Breast epithelium (tissue), 4 donors: ENCODE measurements at places on chromosomes 3 and 15. TPM values are rescaled to one million over a fixed set of nuclear protein-coding genes. Genes with fewer than 3 reads are reported as not detected.

GRCh38 chr3:138441742-138442141, 7.3 kb downstream of the ESYT3 start:
- DNase-seq: no peak

GRCh38 chr3:33456756-33457155, 16.6 kb upstream of the UBP1 start:
- DNase-seq: no peak

DNA sequence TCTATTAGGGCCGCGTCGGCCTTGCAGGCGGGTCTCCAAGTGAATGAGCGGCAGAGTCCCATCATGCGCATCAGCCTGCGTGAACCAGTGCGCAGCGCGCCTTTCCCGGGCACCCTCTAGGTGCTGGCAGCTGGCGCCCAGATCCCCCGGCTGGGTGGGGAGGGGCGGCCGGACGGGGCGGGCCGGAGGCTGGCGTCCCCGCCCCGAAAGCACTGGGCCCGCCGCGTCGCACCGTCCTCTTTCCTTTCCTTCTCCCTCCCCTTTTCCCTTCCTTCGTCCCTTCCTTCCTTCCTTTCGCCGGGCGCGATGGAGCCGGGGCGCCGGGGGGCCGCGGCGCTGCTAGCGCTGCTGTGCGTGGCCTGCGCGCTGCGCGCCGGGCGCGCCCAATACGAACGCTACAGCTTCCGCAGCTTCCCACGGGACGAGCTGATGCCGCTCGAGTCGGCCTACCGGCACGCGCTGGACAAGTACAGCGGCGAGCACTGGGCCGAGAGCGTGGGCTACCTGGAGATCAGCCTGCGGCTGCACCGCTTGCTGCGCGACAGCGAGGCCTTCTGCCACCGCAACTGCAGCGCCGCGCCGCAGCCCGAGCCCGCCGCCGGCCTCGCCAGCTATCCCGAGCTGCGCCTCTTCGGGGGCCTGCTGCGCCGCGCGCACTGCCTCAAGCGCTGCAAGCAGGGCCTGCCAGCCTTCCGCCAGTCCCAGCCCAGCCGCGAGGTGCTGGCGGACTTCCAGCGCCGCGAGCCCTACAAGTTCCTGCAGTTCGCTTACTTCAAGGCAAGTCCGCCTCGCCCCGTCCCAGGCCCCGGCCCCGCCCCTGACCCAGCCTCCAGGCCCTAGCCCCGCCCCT, at the start of gene CRTAP:
CRTAP (plus strand) TSS at position 243 of the 850 bp plus-strand sequence; CDS start at position 307, 64 bp downstream.
- peak; percentile 85 for DNase-seq

GRCh38 chr3:69092030-69092516, 7.3 kb downstream of the ARL6IP5 start:
- DNase-seq: no peak

DNA sequence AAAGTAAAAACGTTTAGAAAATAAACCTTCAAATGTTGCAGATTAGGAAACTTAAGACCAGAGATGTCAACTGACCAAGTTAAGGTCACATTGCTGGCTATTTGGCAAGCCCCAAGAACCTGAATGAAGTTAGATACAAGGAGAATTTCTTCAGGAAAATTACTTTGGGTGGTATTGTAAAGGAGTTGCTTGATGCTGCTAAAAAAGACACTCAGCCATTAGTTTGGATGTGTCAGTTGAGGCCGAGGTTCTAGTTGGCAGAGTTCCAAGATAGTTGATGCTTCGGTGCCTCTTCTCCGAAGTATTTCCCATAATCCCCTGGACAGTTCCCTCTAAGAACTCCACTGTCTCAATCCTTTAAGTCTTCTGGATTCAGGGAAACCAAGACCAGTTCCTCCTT, 24.3 kb downstream of the SIAH2 start:
- no peak for DNase-seq

DNA sequence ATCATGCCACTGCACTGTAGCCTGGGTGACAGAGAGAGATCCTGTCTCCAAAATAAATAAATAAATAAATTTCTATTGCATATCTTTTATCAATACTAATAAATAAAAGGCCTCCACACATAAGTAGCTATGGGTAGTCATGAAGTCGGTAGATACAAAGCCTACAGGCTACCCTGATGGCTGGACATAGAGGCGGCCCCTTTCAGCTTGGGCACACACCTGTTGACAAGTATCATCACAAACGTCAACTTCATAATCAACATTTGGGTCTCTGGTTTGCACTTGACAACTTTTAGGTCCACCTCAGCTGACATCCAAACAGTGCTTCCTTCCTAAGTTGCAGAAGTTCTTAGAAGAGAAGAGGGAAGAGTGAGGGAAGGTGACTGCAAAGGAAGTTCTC, 53.4 kb downstream of the ITGA11 start:
- DNase-seq: no peak

DNA sequence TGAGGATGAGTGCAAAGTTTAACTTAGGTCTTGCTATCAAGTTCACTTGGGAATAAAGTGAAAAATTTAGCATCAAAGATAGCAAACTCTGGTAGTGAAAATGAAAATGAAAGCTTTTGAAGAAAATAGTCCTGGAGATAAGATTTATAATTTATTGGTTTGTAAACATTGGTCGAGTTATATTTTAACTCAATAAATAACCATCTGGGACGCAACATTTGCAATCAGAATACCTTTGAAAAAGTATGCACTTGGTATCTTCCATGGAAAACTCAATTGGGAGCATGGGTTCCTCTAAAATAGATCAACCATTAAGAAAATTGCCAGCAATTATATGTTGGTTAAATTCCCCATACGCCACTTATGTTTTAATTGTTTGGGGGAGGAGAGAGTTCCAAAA, 209.5 kb downstream of the NAALADL2 start:
- no peak for DNase-seq

GRCh38 chr3:133991209-133991608, 38.5 kb downstream of the SLCO2A1 start:
- DNase-seq: no peak

DNA sequence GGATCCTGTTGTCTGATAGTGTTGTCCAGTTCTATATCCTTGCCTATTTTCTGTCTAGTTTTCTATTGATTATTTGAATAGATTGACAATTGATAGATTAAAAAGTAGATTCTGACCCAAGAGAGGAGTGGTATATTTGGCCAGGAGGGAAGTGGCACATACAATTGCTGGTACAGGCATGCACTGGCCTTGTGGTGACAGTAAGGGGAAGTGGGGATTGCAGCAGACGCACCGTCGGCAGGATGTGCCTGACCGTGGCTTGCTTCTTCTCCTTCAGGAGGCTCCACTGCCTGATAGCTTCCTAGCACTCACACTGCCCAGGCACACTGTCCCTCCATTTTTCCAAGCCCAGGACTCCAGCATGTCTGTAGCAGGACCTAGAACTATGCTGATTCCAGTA, 10.5 kb downstream of the GABRG3 start:
- no peak for DNase-seq

DNA sequence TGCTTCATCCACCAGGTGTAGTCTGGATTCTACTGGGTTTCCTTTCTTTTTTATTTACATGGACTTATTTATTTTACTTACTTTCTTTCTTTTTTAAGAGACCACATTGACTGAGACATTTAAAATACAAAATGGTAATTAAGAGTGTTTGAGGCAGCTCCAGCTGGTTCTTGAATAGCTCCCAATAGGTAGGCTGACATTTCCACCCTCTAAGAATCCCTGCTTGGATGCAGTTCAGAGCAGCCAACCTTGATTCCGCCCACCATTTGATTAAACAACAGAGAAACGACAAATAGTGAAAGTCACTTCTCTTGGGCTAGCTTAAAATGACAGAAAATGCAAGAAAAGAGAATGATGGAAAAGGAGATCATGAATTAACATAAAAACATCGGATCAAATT, 270.5 kb downstream of the TUSC7 start:
- no peak for DNase-seq

GRCh38 chr3:3366386-3366785, 186.9 kb upstream of the CRBN start:
- DNase-seq: no peak

GRCh38 chr3:129034642-129035041, 25.9 kb upstream of the GP9 start:
- no peak for DNase-seq

DNA sequence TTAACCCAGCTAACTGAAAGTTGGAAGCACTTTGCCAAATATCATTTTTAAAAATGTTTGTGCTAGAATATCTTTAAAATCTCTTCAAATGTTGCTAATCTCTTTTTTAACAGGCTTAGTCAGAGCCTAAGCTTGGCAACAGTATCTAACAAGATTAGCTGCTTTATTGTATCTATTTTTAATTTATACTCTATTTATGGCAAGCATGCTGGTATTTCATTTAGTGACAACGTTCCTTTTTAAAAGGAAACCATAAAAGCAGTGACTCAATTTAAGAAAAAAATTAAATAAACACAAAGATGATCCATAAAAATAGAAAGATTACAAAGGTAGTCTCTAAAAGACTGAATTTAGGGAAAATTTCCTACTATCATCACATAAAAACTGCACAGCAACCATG, 40.5 kb downstream of the SLC12A6 start:
- no peak for DNase-seq

DNA sequence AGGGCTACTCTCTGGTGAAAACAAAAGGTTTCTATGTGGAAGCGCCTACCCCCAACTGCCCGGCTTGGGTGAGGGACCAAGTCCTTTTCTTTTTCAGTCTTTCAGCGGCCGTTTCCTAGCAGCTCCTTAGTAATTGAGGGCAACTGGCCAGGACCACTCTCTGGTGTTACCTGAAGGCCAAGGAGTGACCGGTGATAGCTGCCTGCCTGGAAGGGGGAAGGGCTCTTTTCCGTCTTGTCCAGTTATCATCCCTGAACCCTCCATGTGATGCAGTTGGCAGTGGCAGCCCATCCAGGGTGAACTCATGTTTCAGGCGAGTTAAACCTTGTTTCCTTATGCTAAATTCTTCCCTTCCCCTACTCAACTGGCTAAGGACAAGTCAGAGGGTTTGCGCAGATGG, 33.3 kb downstream of the RHCG start:
- no peak for DNase-seq

GRCh38 chr3:31946484-31947081, 34.5 kb downstream of the OSBPL10 start:
- DNase-seq: no peak

- no peak for DNase-seq
These were observed 16.7 kb upstream of the LCMT2 start for GRCh38 chr15:43347114-43347513.

- DNase-seq: no peak
These were observed 384.3 kb upstream of the EPHA6 start for GRCh38 chr3:96430079-96430478.

DNA sequence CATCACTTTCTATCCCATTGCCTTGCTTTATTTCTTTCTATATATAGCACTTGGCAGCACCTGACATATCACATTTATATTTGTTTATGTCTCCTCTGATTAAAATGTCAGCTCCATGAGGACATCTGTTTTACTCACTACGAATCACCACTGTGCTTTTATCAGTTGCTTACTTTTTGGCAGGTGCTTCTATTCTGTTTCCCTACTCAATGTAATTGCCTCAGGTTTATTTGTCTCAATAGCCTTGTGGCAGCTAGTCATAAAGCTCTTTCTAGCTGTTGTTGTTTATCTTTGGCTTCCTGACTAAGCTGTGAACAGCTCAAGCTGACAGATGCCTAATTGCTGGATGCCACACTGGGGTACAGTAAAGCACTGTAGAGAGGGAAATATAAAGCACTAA, 85.5 kb downstream of the VPS13C start:
- no peak for DNase-seq

Gene PP2D1
- total RNA-seq: not detected

Gene VGLL3
- total RNA-seq: 48.5 TPM

Gene ITIH1
- 0.33 TPM for total RNA-seq

Gene C3orf85
- total RNA-seq: not detected
